ENCODE measurements at places on chromosomes 7 and 10.

DNA sequence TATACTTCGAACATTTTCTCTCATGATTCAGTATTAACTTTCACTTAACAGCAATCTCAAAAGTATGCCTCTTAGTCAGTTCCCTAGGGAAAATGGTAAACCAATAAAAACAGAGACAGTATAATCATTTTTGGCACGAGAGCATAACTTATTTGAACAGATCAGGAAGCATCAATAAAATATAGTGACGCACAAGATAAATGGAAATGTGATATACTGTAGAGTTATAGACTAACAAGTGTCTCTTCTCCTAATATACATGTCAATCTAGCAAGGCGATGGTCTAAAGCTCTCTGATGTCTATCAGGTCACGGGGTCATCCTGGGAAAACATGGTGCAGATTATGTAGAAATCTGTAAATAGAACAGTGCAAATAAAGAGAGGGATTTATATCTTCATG lies 131.6 kb downstream of the HGF start:
- no peak for DNase-seq

GRCh38 chr10:110918643-110919348 lies at the start of gene BBIP1:
TSS of gene BBIP1 (minus strand) at chr10:110919180. CDS start at chr10:110918157, 1,023 bp downstream.
- peak; percentile 98 for DNase-seq

DNA sequence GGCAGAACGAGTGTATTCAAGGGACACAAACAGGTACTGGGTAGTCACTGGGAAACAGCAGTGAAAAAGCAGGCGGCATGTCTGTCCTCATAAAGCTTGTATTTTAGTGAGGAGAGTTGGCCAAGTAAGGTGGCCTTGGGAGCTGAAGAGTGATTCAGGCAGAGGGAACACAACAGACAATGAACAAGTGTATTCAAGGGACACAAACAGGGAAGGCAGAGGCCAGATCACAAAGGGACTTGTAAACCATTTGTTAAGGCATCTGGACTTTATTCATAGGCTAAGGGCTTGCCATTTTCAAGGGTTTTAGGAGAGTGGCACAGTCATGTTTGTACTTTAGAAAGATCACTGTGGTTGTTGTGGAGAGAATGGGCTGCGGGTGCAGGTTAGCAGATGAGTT lies 49.0 kb downstream of the LRMDA start:
- no peak for DNase-seq

DNA sequence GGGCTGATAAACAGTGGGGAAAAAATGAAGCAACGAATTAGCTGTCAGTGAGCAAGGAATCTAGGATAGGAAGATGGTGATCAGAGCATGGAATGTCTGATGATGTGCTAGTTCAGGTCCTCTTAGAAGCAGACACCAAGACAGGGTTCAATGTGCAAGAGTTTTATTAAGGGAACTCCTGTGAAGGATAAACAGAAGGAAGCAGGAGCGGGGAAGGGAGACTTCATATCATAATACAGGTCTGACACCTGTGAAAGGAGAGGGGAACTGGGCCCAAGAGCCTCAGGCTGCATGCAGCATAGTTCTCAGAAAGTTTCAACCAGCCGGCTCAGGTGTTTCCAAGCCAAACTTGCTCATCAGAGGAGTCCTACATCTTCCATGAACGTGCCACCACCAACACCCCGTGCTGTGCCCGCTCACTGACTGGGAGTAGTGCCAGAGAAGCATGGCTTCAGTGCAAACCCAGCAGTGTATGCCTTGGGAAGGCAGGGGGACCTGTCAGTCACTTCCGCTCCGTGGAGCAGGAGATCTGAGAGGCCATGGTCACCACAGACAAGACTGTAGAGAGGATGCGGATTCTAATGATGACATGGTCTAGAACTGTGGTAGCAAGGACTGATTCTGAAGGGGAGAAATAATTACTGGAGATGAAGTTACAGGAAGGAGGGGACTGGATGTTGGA lies 45.8 kb downstream of the ZNF800 start:
- DNase-seq = no peak

GRCh38 chr10:75408911-75409885 lies 7.6 kb upstream of the ZNF503 start:
- no peak for DNase-seq

GRCh38 chr7:66315192-66315591 lies 110.1 kb downstream of the TPST1 start:
- DNase-seq = no peak

- DNase-seq = no peak
Observed at GRCh38 chr7:821688-822087, 10.6 kb upstream of the SUN1 start.

GRCh38 chr10:17256627-17257026 lies 28.6 kb downstream of the VIM start:
- no peak for DNase-seq

DNA sequence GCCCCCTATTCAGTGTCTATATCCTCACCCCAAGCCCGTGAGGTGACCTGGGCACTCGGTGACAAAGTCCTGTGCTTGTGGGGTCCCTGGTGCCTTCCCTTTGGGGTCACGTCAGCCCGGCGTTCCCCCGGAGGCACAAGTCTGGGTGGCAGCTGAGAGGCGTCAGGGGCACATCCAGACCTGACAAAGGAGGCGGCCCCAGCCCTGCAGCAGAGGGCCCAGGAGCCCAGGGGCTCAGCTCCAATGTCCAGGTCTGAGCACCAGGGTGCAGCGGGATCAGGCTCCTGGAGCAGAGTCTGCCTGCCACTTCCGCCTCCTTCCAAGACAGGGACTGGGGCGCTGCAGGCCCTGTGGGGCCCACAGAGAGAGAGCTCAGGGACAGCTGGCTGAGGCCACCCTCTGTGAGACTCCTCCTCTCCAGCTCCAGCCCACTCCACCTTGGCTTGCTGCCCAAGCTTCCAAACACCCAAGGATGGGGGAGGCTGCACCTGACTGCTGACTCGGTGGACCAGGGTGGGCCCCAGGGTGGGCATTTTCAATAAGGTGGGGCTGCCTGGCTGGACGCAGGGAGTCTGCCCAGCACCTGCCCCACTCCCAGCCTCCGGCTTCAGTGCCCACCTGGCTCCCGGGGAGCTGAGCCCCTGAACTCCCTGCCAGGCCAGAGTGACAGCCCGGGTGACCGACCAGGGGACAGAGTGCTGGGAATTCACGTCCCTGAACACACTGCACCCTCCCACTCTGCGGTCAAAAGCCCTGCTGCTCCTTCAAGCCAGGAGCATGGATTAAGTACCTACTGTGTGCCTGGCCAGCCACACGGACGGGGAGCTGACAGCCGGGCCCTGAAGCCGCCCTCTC lies 1.0 kb upstream of the KNDC1 start:
- peak; percentile 43 for DNase-seq

- no peak for DNase-seq
Observed at GRCh38 chr10:36182606-36183005, 540.5 kb upstream of the FZD8 start.

GRCh38 chr10:93186653-93187052 lies 113.0 kb downstream of the CYP26A1 start:
- DNase-seq = no peak

GRCh38 chr7:140364819-140365218 lies 33.5 kb downstream of the SLC37A3 start:
- no peak for DNase-seq

GRCh38 chr10:4127518-4128315 lies 342.7 kb upstream of the KLF6 start:
- no peak for DNase-seq
